ENCODE measurements at places on chromosomes 2 and 18. TPM values are rescaled to one million over a fixed set of nuclear protein-coding genes. Genes with fewer than 3 reads are reported as not detected.

GRCh38 chr18:1014951-1015624, 110.4 kb downstream of the ADCYAP1 start:
- no peak for DNase-seq

- no peak for DNase-seq
These were observed 36.8 kb upstream of the CPS1 start for GRCh38 chr2:210519594-210519993.

DNA sequence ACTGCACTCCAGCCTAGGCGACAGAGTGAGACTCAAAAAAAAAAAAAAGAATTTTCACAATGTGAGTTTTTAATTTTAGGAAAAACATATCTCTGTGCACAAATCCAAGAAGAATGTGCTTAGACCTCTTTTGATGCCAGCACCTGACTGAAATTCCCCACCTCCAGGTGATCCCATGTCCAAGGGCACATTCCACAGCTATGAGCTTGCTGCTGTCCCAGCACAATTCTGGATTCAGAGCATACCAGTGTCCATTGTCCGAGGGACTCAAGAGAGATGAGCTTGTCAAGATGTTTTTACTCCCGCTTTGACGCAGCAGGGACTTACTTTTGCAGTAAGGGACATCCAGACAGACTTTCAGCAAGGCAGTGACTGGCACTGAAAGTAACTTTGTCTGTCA, 489.1 kb upstream of the ACVR2A start:
- no peak for DNase-seq

- DNase-seq: no peak
These were observed 23.5 kb downstream of the GPD2 start for GRCh38 chr2:156459720-156460119.

DNA sequence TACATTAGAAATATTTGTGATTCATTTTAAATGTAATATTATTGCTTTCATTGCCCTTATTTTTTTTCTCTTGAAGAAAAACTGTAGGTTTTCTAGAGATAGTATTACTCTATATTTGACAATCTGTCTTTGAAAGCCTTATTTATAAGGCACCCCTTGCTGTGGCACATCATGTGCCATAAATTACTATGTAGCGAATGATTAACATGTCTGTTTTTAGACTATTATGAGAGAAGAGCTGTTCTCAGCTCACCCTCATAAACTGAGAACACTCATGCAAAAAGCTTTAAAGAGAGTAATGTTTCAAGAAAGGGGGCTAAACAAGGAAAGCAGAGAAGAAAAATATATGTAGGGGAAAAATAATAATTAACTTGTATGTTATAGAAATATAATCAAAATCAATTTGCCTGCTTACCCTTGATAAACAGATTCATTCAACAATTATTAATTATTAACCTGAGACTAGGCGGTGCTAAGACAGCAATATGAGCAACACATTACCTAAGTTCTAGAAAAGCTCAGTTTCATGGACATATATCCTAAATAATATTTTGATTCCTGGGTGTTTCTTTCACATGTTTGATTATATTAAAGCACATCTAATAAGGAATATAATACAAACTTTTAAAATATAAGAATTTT, 69.0 kb downstream of the RAB3GAP1 start:
- no peak for DNase-seq

GRCh38 chr2:104041351-104041750, 812.6 kb upstream of the POU3F3 start:
- no peak for DNase-seq

DNA sequence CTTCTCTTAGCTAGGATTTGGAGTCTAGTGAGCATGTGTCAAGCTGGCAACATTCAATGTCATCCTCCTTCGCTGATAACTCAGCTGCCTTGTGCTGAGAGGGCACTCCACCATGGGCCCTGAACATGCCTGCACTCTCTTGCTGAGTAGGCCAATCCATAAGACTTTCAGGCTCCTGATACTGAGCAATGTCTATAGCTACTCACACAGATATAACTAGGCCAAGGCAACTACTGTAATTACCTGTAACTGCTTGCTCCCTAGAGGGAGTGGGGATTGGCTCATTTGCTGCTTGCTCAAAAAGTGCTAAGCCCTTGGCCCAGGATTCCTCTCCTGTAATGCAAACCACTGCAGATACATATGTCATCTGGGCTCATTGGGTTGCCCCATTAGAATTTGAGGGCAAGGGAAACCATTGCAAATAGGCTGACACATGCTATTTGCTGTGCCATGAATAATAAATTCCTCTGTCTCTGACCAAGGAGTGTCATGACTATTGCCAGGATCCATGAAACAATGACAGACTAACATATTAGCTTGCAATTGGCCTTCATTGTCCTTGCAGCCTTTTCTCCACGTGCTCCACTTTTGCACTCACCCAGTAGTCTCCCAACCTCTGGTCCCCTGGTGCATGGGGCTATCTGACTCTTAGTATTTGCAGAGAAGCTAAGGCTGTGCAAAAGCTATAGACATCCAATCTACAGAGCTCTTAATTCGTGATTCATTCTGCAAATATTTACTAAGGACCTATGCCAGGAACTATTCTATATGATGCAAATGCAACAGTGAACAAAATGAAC, 36.9 kb upstream of the BMPR2 start:
- DNase-seq: no peak

GRCh38 chr2:72813841-72814240, 12.0 kb downstream of the EXOC6B start:
- no peak for DNase-seq

DNA sequence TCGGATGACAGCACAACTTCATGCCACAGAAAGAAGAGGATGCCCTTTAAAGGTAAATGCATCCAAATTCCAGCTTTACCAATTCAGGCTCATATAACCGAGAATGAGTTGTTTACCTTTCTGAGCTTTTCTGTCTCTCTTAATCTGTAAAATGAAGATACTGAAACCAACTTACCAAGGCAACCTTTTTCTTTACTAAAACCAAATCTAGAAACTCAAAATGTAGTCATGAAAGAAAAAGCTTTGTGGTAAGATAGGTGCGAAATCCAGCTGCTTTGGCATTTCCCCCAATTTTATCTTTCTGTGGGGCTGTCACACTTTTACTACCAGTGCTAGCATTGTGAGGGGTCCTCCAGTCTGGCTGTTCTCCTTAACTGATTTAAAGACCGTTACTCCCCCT, 240.4 kb downstream of the IKZF2 start:
- no peak for DNase-seq

DNA sequence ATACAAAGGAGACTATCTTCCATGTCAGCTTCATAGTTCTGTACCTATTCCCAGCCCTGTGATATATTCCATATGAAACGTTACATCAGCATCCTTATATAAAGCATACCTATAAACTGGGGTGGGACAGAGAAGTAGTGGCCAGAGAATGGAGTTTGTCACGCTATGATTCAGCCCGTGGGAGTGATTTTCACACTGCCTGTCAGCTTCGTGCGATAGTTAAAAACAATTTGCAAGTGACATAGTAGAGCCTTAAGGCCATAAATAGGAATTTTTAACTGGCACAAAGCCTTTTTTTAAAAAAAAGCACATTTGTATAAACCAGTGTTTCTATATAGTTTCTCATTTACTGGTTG, 30.2 kb downstream of the PKP4 start:
- DNase-seq: no peak

- DNase-seq: no peak
These were observed 7.6 kb upstream of the TMEM185B start for GRCh38 chr2:120230515-120231471.

- DNase-seq: no peak
These were observed 76.1 kb upstream of the SMAD2 start for GRCh38 chr18:48006415-48007175.

DNA sequence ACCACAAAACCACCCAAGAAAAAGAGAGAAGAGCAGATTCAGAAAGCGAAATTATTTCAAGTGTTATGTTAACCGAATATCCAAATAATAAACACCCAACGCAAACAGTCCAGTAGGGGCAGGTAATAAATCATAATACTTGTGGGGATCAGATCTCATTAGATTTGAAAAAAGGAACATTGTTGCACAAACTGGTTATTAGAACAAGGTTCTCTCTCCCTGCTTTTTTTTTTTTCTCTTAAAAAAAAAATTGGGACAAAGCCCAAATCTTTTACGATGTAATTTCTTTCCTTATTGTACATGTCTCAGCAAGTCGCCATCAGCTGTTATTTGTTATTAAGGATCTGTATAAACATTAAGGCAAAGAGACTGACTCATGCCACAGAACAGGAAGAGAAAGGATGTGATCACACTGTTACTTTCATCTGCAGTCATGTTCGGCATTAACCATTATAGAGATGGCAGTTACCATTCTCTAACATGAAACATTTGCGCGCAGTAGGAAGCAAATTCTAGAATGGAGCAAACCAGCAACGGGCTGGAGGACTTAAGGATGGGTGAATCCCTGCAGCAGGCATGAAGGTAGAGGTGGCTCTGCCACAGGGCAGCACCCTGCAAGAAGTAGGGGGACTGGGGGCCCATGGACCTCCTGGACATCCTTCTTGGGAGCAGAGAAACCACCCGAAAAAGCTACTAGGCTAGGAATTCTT, 42.0 kb downstream of the EPHA4 start:
- no peak for DNase-seq

The ANKRD53 gene
- total RNA-seq: not detected

The CPS1 gene
- 2.3 TPM for total RNA-seq

The EVA1A gene
- not detected for total RNA-seq

The TCF7L1 gene
- total RNA-seq: not detected

The TBR1 gene
- total RNA-seq: not detected

The OBSL1 gene
- 0.69 TPM for total RNA-seq

The MAP3K20 gene
- total RNA-seq: 14.1 TPM

The EIF2AK3 gene
- total RNA-seq: 13.0 TPM
